ENCODE measurements at places on chromosomes 16 and 17.

GRCh38 chr17:17606416-17607000 lies 15.0 kb upstream of the PEMT start:
- DNase-seq: peak; percentile 16

DNA sequence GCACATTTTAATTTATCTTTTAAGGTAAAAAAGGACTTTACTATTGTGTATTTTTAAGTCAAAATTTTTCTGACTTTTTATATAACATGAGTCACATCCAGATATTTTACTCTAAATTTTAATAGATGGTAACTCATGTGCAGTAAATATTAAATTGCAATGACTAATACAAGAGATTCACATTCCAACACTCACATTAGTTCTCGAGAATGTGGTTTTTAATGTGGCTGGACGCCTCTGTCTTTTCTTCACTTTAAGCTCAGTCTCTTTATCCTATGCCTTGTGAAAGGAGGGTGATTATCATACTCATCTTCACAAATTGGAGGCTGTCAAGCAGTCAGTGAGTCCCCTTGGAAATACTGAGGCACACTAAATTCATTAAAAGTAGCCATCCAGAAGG lies 315.6 kb downstream of the HS3ST3B1 start:
- DNase-seq: no peak

DNA sequence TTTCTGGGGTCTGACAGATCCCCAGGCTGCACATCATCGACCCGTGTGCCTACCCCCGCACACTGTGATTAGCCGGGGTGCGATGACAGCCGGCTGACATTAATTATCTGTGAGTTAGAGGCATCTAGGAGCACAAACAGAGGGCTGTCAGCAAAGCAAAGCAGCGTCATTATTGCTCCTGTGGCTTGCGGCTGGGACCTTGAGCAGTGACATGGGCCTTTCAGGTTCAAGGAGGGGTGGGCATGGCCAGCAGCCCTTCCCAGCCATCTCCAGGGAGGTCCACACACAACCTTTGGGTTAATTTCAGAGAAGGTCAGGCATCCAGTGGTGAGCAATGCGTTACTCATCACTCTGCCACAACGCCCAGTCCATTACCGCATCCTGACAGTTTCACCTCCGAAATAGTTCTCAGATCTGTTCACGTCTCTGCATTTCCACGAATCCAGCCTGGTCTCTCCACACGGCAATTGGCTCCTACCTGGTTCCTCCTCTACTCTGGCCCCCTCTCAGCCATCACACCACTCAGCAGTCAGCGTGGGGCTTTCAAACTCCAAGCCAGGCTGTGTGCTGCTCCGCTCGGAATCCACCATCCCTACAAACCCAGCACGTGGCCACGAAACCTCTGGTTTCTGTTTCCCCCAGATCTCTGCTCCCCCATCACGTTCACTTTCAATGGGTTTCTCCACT lies 249.7 kb upstream of the C16orf82 start:
- no peak for DNase-seq

DNA sequence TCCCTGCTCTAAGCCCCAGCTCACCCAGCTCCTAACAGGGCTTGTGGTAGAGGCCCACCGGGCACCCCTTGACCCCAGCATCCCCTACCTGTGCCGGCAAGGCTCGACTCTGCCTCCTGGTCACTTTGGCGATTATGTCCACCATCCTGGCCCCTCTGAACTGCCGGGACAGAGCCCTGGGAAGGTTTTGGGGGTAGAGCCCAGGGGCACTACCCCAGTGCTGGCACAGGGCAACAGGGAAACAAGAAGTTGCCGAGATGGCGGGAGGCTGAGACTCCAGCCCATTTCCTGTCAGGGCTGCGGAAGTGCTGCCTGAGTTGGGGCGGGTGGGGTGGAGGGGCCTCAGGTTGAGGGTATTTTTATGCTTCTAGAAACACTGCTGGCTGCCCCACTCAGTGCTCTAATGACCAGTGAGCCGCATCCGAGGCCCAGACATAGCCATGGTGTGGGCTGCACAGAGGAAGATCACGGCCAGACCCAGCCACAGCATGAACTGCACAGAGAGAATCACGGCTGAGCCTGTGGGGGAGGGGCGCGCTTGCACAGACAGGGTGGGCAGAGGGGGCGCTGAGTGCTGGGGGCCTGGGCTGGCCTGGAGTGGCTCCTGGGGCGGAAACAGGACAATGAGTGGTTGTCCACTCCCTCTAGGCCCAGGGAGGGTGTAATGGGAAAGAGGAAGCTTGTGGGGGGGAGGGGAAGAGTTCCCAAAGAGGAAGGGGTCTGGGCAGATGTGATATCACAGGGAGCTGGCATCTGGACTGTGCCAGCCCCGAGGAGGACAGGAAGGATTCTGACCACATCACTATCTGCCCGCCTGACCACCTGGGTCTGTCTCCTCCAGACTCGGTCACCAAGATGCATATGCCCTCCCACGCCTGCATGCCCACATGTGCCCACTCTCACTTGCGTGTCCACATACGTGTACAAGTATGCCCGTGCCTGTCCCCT lies 22.3 kb downstream of the ARHGAP27 start:
- no peak for DNase-seq

- DNase-seq: no peak
These were observed 6.2 kb downstream of the MYOCD start for GRCh38 chr17:12671906-12672305.

- DNase-seq: no peak
These were observed 3.2 kb upstream of the TRIM65 start for GRCh38 chr17:75899767-75900468.

GRCh38 chr17:27533874-27534815 lies 77.9 kb downstream of the KSR1 start:
- no peak for DNase-seq

GRCh38 chr17:31568539-31568938 lies 177.1 kb downstream of the RAB11FIP4 start:
- no peak for DNase-seq

GRCh38 chr17:21124086-21124485 lies 2.7 kb upstream of the DHRS7B start:
- DNase-seq: no peak

GRCh38 chr16:54090602-54091001 lies 196.0 kb downstream of the IRX3 start:
- no peak for DNase-seq

Data from NCI-H1417 (cell line).